ENCODE measurements at places on chromosomes 7 and 10.

DNA sequence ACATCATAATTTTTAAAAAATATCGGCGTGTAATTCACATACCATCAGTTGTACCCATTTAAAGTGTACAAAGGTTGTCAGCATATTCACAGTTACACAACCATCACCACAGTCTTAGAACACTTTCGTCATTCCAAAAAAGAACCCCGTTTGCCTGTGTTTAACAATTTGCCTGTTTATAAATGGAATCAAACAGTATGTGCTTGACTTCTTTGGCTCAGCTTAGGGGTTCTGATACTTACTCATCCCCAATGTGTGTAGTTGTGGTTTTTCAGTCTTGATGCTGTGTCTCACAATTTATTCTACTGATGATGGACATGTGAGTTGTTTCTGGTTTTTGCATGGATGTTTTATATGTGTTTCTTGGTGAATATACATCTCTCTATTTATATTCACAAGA, 50.0 kb downstream of the PRPF18 start:
- no peak for DNase-seq

DNA sequence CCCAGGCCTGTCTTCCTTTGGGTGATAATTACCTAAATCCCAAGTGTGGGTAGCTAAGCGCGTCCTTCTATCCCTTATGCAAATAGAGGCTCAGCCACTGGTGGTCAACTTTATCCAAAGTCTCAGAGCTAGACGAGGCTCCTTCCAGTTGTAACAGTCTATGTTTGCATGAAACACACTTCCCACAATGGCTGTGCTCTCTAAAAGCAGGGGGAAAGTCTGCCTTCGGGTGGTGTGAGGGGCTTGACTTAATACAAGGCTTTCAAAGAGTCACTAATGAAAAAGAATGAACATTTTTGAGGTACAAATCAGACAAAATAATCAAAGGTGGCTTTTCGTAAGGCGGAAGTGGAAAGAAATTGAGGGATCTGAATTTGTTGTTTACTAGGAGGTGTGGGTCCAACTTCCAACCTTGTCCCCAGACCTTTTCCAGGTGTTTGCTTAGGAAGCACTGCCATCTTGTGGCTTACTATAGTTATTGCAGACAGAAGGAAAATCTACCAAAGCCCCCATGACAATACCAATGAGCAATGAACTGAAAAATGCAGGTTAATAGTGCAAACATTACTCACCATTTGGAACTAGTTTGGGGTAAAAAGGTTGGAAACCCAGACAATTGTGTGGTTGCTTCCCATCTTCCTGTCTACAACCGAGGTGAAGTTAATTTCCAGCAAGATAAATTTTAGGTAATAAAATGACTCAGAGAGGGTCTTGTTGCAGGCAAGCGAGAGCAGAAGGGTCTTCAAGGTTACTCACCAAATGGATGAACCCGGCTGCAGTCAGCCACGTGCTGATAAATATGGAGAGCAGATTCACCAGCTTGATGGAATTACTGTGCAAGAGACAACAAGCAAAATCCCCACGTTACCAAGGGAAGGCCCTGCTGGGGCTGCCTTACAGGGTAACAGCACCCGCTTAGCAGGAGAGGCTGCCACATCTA, 525.7 kb downstream of the KCNMA1 start:
- peak; percentile 23 for DNase-seq

DNA sequence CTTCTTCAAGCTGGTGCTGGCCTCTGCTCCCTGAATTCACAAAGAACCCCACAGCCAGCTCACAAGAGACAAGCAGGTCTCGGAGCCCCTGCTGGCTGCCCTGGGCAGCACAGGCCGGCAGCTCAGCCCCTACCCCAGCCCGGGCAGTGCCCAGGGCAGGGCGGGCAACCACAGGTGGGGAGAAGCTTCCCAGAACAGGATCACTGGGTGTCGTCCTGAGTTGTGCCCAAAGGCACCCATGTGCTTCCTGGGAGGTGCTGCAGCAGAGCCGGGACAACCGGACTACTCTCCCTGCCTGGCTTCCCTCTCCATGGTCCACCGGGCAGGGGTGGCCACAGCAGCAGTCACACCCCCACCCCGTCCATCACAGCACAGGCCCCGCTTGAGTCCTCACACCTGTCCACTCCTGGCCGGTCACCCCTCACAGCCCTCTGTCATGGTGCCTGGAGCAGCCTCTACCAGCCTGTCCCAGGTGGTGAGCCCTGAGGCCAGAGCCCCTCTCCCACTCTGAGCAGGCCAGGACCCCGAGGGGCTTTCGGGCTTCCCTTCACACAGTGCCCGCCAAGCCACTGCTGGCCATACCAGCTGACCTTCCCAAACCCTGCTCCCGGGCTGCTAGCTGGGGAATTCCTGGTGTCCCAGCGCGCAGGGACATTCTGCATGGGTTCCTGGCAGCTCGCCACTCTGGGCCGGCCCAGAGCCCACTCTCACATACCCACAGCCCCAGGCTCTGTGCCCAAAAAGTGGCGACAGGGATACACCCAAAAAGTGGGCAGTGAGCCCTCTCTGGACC, 3.1 kb downstream of the RASGEF1A start:
- DNase-seq = no peak

GRCh38 chr7:129775695-129776361, 164.3 kb downstream of the NRF1 start:
- DNase-seq = no peak

DNA sequence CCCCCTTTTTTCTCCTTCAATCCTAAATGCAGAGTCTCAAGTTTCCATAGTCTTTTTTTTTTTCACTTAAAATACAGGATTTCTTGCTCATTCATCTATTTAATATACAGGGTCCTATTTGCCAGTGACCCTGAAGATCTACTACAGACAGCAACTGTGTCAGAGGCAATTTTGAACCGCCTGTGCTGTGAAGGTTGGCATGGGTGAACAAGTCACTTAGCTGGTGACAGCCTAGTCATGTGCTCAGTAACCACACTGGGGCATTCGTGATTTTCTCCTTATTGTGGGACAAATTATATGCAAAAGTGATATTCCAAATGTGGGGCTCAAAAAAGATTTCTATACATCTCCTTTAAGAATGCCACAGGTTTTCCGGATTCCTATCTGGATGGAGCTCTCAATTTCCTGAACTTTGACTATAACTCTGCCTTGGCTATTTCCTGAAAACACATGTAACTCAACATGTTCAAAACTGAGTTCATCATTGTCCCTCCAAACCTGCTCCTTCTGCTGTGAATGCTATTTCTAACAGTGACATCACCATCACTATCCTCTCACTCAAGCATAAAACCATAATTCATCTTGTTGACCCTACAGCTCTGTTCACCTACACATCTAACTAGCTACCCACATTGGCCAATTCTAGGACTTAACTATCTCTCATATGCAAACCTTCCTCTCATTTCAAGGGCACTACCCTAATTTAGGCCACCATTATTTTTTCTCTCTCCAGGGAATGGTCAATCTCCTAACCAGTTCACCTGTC, 36.7 kb downstream of the CDK6 start:
- no peak for DNase-seq

DNA sequence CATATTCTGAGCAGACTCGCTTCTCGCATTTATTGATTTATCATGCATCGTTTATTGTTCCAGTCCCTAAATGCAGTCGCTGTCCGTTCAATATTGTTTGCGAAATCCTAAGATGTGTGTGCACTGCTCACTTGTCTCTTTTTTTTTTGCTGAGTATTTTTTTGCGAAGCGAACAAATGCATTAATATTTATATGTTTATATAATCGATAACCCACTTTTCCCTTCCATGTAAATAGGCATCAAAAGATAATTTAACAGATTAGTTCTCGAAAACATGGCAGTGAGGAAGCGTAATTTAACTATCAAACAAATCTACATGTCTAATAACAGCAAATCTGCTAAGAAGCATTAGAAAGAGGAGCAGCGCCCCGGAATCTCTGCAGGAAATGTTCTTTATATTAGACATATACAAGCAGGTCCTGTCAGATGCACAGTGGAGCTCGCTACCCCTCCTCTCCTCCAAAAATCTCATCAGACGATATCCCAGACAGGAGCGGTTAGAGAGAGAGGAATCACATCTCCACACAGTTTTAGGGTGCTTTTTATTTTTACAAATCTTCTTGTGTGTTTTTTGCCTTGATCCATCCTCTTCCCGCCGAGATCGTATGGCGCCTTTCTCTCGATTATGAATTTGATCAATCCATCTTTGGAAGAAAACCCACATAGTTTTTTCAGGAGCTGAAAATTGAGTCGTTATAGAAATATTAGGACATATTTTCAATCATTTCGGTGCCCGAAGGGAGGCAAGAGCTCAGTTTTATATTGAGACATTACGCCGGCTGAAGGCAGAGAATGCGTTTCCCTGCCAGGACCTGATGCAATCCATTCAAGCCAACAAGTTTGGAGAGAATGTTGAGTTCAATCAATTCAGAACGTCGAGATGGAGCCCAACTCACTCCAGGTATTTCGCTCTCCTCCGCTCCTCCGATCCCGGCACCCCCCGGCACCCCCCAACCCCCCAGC, at the start of gene ARID5B:
Gene ARID5B, plus strand, starts transcription at position 871 of the 964 bp plus-strand sequence. Its CDS starts 11 bp downstream, at position 882.
- DNase-seq = peak; percentile 51

DNA sequence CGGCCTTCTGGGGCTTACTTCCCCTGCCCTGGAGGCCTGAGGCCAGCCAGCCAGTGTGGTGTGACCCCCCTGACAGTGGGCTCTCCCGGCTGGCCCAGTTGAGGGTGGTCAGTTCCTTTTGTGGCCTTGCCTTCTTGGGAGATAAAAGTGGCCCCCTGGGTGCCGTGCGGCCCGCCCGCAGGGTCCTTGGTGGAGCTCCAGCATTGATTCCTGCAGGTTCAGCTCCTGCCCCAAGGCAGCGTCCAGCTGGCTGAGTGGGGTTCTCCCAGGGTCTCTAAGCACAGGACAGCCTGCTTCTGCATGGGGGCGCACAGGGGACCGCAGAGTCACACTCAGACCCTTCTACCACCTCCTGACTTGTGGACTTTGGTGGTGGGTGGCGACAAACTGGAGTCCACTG, 62.1 kb downstream of the CUX1 start:
- no peak for DNase-seq

- no peak for DNase-seq
These were observed 228.0 kb downstream of the TWIST1 start for GRCh38 chr7:18889436-18889835.

DNA sequence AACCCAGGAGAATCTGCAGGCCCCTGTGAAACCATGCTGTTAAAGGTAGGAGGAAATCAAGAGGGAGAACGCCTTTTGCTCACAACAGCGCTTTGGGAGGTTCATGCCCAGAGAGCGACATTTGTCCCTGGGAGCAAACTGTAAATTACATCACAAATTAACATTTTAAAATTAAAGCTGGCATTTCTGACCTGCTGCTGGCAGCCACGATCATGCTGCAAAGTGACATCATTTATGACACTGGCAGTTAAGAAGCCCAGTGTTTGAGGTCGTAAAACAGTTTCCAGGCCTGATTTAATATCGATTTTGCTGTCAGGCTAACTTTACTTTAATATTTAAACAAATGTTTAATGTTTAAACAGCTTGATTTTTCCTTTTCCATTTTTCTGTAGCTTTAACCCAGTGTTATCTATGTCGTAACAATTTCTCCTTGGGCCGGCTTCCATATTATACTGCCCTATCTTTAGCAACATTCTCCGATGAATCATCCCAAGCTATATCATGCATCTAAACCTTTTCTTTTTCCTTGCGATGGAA, 86.5 kb upstream of the NPVF start:
- DNase-seq = no peak

DNA sequence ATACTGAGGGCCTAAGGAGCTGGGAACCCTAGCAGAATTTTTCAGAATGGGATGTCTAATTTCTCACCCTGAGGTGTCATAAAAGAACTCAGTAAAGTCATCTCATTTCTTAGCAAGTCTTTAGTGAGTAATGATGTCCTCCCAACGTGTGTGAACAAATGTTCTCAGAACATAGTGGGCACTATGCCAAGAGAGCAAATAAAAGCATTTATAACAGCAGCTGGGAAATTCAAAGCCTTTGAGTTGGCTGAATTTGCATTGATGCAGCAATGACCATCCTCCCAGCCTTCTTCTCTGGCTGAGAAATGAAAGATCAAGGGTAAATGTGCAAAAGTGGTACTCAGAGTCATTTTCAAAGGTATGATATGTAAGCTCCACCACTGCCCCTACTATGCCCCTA, 109.4 kb downstream of the FAM107B start:
- no peak for DNase-seq

DNA sequence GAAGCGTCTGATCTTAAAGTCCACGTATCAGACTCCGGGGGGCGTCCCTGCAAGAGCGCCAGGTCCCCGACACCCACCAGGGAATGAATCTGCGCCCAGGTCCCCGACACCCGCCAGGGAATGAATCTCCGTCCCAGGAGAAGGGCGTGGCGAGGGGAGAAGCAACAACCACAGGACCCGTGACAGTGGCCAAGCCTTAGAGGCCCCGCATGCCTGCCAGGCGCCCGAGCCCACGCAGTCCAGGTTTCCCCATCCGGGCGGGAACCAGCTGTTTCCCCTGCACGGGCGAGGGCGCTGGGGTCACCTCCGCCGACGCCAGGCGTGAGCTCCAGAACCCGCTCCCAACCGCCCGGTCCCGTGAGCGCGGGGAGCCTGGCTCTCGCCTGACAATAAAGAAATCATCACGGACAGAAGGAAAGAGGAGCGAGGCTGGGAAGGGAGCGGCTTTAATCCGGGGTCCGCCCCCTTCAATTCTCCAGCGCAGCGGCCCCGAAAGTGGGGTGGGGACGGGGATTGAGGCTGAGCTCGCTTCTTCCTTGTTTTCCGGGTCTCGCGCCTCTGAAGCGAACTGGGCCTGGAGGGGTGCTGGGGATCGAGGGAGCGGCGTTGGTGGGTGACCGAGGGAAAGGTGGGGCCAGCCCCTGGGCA, 29.0 kb upstream of the BMS1 start:
- peak; percentile 36 for DNase-seq

- no peak for DNase-seq
These were observed 240.9 kb upstream of the IMMP2L start for GRCh38 chr7:111803015-111803758.

DNA sequence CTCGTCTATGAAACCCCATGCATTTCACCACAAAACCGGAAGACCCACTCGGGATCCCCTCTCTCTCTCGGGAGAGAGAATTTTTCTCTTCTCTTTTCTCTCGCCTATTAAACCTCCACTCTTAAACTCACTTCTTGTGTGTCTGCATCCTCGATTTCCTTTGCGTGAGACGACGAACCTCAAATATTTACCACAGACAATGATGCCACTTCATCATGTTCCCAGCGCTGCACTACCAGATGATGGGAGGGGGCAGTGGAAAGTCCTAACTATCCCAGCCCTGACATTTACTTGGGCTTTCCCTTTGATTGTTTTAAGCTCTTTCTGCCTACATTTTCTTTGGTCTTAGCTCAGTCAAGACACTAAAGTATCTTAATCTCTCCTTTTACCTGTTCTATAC, 906.7 kb downstream of the GRID1 start:
- DNase-seq = no peak

DNA sequence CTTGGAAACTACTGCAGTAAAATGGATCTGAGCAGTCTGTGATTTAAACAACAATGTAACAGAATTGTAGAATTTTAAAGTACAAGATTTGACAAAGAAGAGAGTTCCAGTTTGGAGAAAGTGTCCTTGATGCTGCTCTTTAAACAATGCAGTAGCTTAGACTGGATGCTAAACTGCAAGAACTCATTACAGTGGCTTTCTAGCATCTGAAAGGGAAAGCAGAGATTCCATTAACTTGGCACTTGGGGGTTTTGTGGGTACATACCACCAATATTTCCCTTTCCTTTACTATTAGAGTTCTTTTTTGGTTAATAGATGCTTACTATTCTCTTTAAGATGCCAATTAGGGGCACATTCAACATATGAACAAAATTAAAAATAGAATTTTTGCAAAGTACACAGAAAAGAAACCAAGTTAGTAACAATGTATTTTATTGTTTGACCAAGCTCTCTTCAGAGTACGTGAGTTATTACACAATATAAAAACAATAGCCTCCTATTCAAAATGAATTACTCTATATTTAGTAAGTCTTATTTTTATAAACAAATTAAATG, 11.9 kb downstream of the PSTK start:
- DNase-seq = no peak

- DNase-seq = no peak
These were observed 12.1 kb downstream of the IL15RA start for GRCh38 chr10:5965266-5965665.

Data from hematopoietic multipotent progenitor cell (in vitro differentiated cells).